Fibroblast of lung (primary cell): ENCODE measurements at places on chromosomes 13 and 19. TPM values are rescaled to one million over a fixed set of nuclear protein-coding genes. Genes with fewer than 3 reads are reported as not detected.

ZNF587 gene
- total RNA-seq = 12.1 and 23.6 TPM in 2 replicates

DNA sequence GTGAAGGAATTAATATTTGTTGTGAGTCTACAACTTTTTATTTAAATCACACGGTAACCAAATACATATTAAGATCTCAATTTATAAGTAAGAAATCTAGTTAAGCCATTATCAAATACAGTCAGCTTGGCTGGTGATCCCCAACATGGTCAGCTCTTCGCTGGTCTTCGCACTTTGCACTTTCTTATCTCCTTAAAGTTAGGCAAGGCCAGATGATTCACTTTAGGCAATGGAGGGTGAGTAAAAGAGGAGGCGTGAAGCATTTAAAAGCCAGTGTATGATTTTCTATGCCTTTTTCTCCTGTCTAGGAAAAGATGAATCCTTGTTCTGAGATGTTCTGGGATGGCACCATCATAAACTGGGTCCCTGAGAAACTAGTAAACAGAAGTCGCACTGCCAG lies 793.7 kb upstream of the ARGLU1 start:
- DNase-seq = peak; percentile 54

DNA sequence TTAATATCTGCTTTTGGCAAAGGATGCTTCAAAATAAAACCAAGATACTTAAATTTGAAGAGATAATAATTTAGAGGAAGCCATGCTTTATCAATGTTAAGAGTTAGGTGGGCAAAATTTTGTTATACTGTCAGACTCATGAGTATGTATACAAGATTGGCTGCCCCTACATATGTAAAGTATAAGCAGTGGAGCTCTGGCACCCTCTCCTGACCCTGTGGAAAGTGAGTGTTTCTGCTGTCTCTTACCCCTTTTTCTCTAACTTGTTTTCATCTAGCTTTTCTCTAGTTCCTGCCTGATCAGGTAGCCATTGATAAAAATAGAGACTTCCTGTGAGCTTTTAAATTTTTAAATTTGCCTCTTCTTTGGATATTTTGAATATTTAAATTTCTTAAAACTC lies 710.9 kb upstream of the SPRY2 start:
- peak; percentile 18 for DNase-seq

DNA sequence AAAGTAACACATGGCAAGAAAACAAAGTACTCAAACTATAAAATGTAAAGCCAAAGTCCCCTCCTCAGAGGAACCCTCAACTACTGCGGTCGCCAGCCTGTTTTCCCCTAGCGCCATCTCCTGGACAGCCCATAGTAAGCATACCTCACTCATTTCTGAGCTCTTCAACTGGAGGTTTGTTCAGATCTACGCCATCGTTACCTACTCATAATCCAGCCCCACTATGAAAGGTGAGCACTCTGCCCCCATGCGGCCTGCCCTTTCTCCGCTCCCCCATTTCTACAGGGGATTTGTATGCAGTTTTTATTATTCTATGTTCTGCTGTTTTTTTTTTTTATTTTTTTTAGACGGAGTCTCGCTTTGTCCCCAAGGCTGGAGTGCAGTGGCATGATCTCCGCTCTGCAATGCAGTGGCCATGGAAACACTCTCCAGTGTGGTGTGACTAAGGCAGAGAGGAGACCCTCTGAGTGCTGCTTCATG lies 26.2 kb downstream of the OPA3 start:
- peak; percentile 50 for DNase-seq
